Stimulated activated CD4-positive, alpha-beta T cell treated with anti-CD3 and anti-CD28 coated beads, Interleukin-4, amount 100 ng/mL, for 24 hours (primary cell): ENCODE measurements at places on chromosomes 5 and 9.

DNA sequence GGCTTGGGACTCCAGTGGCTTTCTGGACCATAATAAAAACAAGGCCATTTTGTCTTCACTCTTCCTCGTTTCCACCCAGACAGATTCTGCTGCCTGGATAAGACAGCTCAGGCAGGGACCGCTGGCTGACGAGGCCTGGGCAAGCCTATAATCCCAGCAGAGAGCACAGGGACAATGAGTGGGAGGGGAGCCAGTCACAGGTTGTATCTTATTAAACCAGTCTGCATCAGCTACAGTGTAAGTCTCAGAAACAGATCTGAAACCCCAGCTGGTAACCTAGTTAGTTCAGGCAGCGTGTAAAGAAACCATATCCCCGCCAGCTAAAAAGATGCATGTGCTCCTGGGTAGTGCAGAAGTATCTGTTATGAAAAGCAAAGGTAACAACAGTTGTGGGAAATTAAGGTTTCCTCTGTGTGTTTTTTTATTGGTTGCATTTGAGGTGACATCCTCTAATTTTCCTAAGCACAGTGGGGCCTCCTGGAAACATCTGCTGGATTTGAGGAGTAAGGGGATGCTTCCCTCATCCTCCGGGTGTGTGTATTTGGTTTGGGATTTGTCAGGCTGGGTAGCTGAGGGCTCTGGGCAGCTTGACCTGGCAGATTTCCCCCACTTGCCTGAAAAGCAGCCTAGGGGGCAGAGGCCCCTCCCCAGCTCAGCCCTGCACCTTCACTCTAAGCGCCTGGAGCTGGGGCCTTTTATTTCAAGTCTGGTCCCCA, 15.2 kb upstream of the TAL2 start:
- no peak for DNase-seq

GRCh38 chr9:128419061-128419925, 1.4 kb upstream of the CERCAM start:
- no peak for DNase-seq

DNA sequence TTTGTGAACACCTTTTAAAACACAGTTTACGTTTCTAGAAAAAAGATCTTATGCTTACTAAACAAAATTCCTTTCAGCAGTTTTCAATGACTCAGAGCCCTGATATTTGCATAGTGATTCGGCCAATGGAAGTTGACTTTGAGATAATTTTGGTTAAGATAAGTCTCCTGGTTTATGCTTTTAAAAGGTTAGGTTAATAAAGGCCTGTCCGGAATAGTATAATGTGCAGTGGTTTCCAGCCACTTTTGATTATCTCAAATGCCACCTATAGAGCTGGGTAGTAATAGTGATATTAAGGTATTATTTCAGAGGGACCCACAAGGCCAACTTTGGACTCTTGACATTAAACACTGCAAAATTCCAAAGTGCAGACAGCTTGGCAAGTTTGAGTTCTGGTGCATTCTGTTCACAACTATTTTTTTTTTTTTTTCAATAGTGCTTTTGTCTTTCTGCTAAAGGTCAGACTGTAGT, 86.1 kb downstream of the F2RL2 start:
- DNase-seq = no peak

- DNase-seq = peak; percentile 45
These were observed 37.7 kb upstream of the STXBP1 start for GRCh38 chr9:127574072-127574993.

- DNase-seq = no peak
These were observed 511.5 kb downstream of the ZNF608 start for GRCh38 chr5:124234770-124235562.

DNA sequence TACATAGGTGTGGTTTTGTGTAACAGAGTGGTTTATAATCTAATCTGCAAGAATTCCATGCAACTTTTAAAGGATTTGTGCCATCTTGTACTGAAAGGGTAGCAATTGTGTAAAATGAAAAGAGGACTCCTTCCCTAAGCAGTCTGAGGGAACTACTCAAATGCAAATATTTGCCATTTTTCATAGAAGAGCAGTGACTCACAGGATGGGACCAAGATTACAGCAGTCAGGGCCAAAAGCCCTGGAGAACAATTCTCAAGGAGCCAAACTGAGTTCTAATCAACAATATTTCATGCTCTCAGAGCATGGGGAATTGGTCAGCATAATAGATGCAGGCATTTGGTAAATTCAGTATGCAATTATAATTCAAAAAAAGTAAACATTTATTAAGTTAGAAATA, 495.8 kb downstream of the CHSY3 start:
- DNase-seq = no peak

- DNase-seq = no peak
These were observed 44.6 kb upstream of the MATR3 start for GRCh38 chr5:139248826-139249453.

GRCh38 chr5:127369796-127370195, 79.2 kb downstream of the MEGF10 start:
- no peak for DNase-seq

- no peak for DNase-seq
These were observed 256.7 kb downstream of the PARP8 start for GRCh38 chr5:50922942-50923767.

DNA sequence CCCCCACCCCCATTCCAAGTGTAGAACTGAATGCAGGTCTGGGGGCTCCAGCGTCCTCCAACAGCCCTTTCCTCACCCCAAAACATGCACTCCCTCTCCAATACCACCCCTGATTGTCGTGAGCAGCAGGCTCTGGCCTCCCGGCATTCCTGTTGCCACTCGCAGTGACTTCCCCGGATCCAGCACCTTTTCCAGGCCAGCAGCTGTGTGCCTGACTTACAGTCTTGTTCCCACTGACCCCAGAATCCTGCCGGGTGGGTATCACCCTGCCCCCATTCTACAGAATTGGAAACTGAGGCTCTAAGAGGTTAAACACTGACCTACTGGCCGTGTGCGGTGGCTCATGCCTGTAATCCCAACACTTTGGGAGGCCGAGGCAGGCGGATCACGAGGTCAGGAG, 127.2 kb downstream of the OLFM1 start:
- DNase-seq = no peak

GRCh38 chr9:71353720-71354119, 232.3 kb upstream of the TRPM3 start:
- no peak for DNase-seq

GRCh38 chr9:38308136-38308535, 84.4 kb upstream of the ALDH1B1 start:
- no peak for DNase-seq

- no peak for DNase-seq
These were observed 312.1 kb upstream of the TUSC1 start for GRCh38 chr9:25990376-25990775.

DNA sequence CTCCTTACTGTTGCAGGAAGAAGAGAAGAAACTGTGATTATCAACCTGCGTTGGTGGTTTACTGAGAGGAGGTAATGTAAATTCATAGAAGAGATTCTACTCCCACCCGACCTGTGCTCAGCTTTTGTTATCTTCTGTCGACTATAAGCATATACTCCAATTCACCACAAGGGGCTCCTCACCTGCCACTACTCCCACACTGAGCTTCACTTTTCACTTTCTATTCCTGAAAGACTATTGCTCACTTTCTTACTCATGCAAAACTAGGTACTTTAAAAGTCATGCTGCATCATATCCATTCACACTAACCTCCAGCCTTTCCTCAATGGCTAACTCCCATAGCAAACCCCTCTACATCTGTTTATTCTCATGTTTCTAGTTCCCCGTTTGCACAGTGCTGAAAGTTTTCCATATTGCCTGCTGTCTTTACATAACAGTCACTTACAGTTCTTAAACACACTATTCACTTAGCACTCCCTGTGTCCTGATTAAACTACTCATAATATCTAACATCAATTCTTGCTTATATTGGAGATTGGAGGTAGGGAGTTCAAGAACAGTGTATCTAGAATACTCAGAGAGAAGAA, 1062.6 kb downstream of the NR2F1-AS1 start:
- no peak for DNase-seq

- DNase-seq = no peak
These were observed 40.8 kb upstream of the SLCO6A1 start for GRCh38 chr5:102539562-102539961.

DNA sequence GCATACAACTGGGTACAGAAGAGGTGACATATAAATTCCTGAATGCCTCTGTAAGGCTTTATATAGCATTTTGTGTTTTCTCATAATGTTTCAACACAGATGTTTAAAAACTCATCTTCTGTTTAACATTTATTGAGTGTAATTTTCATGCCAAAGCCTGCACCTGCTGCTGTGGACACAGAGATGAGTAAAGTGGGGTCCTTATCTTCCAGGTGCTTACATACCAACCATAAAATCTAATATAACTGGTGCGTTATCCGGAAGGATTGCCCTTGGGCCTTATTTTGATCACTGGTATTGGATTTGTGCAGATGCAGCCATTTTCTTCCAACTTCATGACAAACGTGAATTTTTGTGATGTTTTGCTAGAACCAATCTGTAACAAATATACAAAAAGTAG, 222.3 kb downstream of the DMRT2 start:
- no peak for DNase-seq

DNA sequence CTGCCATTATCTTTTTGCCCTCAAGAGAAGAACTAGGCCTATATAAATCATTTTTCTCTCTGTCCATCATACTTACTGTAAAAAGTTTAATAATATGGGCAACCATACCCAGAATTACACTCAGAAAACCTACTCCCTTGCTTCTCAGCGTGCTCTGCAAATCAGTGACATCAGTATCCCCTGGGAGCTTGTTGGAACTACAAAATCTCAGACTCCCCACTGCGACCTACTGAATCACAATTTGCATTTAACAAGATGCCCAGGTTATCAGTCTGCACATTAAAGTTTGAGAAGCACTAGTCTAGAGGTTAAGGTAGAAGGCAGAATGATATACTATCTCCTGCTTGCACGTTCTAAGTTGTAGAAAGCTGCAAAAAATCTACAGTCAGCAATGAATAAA, 127.2 kb downstream of the MLLT3 start:
- no peak for DNase-seq

DNA sequence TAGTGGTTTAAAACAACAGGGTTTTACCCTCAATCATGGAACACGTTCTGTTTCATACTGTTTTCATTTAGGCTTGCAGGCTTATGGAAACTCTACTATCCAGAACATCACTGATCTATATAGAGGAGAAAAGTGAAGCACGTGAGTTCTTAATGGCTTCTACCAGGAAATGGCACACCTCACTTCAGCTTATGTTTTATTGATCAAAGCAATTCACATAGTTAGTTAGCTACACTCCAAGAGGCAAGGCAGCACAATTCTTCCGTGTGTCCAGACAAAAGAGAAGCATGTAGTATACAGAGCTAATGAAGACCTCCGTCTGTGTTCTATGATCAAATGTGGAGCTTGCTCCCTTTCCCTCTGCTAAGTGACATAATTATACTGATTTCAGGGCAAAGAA, 353.3 kb upstream of the CD180 start:
- no peak for DNase-seq

GRCh38 chr5:79418276-79418675, 95.7 kb downstream of the HOMER1 start:
- DNase-seq = no peak

DNA sequence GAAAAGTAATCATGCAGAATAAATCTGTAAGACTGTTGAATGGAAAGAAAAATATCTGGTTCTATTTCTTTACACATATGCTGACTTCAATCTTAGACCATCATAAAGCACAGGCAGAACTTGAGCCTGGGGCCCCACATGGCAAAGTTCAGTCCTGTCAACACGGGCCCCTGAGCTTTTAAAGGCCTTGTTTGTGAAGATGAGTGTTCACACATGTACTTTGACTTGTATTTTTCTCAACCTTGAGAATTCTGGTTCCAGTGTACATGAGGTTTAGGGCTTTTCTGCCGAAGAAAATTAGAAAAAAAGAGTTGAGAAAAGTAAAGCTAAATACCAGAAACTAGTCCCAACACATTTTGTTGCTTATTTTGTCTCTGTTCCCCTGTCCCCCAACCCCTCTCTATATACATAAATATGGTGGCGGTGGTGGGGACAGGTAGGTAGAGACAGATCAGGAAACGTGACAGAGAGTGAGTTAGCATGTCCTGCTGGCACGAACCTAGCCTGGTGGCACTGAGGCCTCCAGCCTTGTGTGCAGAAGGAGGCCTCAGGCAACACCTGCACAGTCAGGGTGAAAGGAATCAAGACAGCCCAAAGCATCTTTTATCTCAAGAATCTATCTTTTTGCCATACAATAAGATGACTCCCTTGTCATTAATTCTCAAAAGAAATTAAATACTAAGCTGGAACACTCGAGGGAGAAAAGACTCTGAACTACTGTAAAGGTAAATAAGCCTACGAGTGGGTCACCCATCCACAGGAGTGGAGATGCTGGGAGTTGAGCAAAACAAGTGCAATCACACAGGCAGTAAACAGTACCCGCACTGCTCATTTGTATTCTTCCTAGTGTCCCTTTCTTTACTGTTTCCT, 22.9 kb downstream of the LIFR start:
- DNase-seq = no peak

- DNase-seq = no peak
These were observed 26.5 kb downstream of the HMCN2 start for GRCh38 chr9:130292106-130292505.

DNA sequence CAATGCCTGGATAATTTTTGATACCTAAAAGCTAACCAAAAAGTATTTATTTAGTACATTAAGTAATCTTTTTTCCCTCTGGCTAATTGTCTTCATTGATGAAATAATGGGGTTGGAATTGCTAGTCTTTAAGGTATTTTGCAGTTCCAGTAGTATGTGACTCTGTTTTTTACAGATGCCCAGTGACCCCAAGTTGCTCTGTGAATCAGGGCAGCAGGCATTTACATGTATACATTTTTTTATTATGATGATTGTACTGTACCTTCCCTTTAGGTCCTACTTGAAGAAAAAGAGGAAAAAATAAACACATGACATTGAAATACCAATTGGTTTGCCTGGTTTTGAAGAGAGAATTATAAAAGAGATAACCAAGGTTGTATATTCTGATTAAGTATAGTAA, 385.5 kb downstream of the ADGRV1 start:
- no peak for DNase-seq
